Fibroblast of skin of left quadriceps (primary cell): ENCODE measurements at places on chromosomes 11 and 22.
A peak's percentile ranks its signal among the peaks of the same experiment; 100 is the strongest.

DNA sequence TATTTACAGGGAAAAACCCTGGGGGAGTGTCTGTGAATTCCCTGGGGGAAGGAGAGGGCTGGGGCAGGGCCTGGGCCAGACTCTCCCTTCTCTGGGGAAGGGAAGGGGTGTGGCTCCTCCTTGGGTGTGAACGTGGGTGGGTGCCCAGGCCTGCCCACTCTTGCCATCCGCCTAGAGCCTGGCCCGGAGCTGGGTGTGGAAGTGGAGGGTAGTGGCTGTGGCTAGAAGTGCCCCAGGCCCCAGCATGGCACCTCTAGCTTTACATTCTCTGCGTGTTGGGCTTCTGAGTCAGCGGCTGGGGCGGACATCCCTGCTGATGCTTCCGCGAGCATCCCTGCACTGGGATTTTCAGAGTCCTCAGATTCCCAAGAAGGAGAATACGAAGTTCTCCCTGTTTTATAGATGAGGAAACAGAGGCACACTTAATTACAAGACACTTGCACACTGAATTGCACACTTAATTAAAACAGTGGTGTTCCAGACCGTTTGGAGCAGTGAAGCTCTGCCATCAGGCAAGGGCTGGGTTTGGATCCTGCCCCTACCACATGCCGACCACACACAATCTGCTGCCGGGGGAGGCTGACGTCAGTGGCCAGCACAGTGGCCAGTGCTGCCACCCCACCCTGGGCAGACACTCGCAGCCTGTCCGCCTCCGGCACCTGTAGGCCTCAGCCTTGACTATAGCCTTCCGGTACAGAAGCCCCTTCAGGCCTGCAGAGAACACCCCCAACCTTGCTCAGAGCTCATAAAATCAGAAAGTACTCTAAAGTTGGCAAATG lies 7.6 kb downstream of the BAD start:
- DNase-seq: no peak

DNA sequence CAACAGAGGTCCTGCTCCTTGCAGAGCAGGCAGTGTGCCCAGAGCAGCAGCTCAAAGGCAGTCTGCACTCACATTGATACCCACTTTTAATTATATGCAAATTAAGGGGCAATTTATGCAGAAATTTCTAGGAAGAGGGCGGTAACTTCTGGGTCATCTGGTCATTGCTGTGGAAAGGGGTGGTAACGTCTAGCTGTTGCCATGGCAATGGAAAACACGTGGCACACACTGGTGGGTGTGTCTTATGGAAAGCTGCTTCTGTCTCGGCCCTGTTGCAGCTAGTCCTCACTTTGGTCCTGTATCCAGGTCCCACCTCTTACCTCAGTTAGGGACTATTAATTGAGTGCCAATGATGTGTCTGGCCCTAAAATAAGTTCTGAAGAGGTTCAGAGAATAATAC lies 36.8 kb downstream of the BARX2 start:
- DNase-seq: no peak

GRCh38 chr22:46697811-46698515 lies 40.1 kb downstream of the CERK start:
- DNase-seq: no peak

DNA sequence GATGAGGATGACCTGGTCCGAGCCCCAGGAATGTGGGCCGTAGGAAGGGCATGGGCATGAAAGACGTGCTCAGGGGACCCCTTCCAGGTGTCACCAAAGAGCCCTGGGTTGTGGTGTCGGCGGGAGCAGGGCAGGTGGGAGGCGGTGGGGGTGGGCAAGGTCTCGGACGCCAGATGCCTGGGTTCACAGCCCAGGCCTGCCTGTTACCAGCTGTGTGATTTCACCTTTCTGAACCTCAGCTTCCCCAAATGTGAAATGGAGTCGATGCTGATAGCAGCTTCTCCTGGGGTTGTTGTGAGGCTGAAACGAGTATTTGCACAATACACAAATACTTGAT lies 42.9 kb upstream of the MYEOV start:
- no peak for DNase-seq

DNA sequence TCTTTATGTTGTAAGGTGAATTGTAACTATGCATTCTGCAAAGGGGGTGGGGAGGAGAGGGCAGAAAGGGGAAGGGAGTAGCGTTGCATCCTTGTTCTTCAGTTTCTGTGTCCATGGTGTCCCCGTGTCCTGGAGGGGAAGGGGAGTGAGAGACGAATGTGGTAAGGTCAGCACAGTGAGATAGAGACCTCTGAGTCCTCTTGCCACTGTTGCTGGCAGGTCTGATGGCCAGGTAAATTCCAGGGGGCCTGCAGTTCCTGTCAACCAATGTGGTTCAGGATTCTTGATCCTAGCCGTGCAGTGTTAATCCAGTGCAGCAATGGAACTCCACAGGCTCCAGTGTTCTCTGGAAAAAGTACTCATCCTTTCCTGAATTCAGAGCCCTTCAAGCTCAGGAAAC lies 14.6 kb upstream of the ADSL start:
- no peak for DNase-seq

DNA sequence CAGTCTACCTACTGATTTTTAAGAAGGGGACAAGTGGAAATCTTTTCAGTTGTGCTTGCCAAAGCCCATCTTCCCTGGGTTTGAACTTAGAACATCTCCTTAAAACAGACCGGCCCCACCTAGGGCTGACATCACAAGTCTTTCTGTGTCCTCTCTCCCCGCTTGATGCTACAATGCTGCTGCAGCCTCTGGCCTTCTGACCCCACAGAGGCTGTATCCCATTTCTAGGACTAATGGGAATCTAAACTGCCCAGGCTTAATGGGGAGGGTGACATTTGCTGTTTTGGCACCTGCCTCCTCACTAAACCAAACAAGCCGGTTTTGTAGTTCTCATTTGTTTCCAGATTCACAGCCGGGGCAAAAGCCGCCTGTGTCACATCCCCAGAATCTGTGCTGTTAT lies 121.3 kb upstream of the CADM1 start:
- no peak for DNase-seq

DNA sequence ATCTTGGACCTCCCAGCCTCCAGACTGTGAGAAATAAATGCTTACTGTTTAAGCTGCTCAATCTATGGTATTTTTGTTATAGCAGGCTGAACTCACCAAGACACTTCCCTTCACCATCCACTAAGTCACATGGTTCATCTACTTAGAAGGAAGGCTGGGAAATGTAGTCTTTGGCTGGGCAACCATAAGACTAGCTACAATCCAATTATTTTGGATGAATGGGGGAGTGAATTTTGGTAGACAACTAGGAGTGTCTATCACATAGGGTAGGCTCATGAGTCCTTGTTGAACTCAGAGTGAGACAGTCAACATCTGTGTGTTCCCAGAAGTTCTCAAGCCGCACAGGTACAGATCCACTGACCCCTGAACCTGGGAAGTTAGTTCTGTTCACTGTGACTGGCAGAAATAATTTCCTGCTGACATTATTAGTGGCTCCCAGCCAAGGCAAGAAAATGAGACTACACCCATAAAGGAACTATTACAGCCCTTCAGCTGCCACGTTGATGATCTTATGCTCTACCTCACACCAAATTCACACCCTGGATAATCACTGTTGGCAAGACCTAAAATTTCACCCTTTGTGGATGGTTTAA lies 3.1 kb upstream of the SLC35C1 start:
- DNase-seq: no peak

DNA sequence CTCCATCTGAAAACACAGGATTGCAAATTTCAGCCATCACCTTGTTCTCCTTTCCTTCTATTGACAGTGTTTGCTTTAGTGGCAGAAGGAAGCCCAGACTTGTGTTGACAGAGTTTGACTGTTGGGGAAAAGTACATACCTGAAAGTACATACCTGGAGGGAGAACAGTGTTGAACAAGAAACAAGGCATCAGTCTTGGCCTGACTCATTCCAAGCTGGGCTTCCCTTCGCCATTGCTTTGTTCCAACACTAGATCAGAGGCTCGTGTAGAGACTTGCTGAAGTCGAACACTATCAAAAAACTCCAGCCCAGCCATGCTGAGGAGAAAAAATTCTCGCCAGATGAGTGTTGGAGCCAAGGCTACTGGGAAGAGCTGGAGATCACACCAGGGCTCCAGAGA lies 133.4 kb downstream of the BBOX1 start:
- DNase-seq: no peak

DNA sequence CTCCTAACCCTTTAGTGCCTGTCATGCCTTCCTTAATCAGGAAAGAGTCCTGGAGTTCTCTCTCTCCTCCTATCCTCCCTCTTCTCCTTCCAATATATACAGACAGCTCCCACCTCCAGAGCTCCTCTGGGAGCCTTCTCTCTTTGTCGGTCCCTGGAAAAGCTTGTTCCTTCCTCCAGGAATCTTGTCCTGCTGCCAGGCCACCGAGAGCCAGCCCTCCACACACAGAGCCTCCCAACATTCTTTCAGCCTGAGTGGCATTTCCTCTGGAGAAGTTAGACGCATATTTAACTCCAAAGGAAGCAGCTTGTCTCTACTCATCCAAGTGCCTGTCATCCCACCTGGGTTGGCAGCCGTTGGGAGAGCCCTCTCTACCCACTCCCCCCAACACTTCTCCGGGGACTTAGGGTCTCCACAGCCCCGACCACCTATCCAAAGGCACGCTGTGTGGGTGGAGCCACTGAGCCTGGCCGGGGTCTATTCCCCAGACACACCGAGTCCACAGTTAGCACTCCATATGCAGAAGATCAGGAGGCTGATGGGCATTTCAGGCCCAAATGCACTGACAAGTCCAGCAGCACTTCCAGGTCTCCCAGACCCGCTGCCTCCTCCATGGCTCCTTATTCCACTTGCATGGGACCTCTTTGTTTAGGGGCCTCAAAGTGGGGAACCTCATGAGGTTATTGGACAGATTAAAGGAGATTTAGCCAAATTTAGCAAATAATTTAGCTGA lies 31.1 kb downstream of the DKK3 start:
- peak; percentile 92 for DNase-seq

GRCh38 chr11:69545976-69546617 lies 64.6 kb downstream of the LINC01488 start:
- no peak for DNase-seq

GRCh38 chr22:17063411-17064106 lies 21.2 kb upstream of the IL17RA start:
- no peak for DNase-seq
